Tibial artery (tissue), 4 donors: ENCODE measurements at places on chromosomes 4 and X.

DNA sequence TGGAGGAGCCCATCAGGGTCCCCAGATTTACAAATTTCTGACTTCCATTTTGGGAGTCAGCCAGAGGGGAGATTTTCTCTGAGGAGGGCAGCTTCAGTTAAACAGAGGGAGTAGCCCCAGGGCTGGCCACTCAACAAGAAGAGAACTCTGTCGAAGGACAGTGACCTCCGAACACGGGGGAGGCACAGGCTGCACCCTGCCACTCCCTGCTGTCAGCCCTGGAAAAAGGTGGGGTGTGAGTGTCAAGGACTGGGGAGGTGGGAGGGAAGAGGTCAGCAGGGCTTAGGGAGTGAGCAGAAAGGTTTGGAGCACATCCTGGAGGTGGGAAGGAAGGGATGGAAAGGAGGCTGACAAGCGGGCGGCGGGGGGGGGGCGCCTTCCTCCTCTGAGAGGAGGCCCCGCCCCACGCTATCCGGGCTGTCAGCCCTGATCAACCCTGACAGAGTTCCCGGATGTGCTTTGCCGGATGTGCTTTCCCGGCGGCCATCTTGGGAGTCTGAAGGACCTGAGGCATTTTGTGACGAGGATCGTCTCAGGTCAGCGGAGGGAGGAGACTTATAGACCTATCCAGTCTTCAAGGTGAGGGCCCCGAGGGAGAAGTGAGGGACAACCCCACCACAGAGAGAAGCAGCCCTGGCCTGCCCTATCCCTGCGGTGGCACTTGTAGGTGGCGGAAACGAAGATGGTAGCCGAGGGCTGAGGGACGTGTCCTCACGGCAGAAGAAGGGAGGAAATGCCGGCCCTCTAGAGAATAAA is at the start of gene MAGEC1:
MAGEC1 (plus strand) TSS at position 495 of the 756 bp plus-strand sequence. CDS start 1,179 bp downstream, outside the sequence.
- no peak for DNase-seq

DNA sequence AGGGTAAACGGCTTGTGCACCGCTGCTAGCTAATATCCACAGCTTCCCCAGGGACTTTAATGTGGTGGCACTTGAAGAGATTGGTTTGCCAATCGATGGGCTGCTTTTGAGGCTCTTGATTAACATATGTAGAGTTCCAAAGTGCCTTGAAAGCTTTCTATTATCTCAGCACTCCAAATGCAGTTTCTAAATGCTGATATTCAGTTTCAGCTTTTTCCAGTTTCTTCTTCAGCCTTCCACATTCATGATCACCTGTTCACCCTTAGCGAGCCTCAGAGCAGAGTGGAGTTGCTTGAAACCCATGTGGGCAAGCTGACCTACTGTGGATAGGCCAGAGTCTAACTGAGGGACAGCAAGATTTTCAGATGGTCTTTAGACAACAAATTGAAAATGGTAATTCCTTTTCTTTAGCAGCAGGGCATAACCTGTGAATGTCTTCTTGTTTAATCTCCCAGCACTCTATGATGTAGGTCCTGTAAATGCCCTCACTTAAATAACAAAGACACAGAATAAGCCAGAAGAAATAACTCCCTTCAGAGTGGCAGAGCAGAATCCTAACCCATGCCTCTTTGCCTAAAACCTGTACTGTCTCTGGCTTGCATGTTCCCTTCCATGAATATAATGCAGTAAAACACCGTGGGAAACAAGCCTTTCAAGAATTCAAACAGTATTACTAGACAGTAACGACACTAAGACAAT is 99.8 kb downstream of the TSPAN5 start:
- no peak for DNase-seq

- no peak for DNase-seq
These were observed 434 bp upstream of the TMEM255A start for GRCh38 chrX:120311727-120312063.

DNA sequence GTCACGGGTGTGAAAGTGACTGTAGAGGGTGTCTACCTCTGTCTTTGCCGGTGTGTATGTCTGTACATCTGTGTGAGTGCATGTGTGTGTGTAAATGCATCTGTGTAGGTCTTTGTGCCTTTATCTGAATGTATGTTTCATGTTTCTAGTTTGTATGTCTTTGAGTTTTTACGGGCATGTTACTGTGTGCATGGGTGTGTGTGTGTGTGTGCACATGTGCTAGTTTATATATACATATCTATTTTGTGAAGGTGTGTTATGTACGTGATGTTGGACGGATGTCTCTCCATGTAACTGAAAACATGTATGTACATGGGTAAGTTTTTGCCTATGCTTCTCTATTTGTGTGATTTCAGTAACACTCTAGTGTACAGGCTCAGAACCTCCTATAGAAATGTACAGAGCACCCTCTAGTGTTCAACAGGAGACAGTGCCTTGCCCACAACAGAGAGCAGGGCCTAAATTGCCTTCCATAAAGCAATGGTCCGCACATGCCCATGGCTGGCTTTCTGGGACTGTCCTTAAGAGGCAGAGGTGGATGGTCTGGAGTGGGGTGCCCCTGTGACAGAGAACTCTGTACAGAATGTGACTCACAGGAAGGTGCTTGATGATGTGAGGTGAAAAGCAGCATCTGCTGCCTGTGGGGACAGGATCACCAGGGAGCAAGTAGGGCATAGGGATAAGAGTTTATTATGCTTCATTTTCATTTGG is 343.5 kb downstream of the RAPGEF2 start:
- DNase-seq = peak; percentile 40

GRCh38 chrX:131322651-131323050 is 33.5 kb upstream of the IGSF1 start:
- DNase-seq = no peak

DNA sequence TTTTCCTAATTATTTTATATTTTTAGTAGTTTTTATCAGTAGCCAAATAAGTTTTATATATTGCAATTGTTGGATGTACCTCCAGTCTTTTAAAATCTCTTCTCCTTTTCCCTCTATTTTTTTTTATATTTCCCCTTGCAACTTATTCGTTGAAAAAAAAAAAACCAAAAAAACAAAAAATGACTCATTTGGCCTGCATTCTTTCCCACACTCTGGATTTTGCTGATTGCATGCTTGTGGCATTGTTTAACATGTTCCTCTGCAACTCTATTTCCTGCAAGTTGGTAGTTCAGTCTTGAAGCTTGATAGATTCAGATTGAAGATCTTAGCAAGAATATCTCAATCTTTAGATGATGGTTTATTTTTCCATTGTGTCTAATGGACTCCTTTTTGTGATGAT is 260.6 kb upstream of the BOD1L1 start:
- DNase-seq = no peak

- no peak for DNase-seq
These were observed 506.9 kb downstream of the MAGEB5 start for GRCh38 chrX:26722666-26723428.

GRCh38 chr4:140837736-140838135 is 81.6 kb upstream of the TBC1D9 start:
- no peak for DNase-seq

DNA sequence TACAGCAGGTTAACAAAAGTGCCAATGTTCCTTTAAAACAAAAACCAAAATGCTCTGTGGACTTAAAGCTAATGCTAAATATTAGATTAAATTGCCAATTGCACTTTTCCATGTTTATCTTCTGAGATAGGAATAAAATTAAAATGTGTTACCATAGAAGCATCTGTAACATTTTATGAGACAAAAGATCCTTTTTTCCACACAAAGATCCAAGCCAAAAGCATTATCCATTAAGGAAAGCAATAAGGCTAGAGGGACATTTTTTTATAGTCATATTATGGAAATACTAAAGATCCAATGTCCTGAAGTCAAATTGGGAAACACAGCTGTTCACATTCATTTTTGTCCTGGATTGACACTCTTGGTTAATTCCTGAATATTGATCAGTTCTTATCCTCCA is 73.6 kb downstream of the PALLD start:
- DNase-seq = no peak

GRCh38 chrX:136344320-136344719 is 43.6 kb downstream of the ADGRG4 start:
- no peak for DNase-seq

DNA sequence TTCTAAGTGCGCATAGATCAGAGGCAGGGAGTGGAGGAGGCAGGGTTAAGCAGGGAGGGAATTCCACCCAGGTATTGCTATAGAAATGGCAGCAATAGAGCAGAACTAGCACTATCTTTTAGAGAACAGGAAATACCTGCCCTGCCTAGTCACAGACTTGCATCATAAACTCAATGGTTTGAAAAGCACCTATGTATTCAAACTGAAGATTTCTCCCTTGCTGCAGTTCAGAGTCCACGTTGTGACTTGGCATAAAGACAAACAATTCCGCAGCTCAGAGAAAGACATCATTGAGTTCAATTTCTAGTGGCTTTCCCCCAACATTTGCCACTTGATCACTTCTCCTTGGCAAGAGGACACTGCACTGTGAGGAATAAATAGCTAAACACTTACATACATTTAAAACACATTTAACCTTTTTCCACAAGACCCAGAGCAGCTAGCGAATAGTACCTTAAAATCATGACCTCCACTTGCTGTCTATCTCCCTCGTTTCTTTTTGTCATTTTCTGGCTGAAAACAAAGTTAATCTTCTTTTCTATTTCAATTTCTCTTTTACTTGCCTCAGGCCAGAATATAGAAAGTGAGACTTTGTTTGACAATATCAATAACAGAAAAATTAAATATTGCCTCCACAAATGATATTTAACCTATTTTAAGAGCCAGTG is 42.4 kb downstream of the SLC7A11 start:
- no peak for DNase-seq

DNA sequence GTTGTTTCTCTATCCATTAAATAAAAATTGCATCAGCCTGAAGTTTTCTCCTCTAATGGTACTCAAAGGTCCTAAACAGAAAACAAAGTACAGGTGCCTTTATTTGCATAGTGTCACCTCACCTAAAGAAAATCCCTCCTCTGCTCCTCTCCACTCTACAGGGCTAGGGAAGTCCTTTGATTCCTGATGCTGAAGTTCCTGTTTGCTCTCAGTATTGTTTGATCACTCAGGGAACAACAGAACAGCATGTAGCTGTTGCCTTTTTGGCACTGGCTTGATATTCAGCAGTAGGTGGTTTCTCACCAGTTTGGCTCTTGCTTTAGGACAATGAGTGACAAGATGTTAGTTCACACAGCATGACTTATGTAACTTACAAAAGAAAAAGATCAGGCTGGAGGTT is 156.2 kb upstream of the SLC7A11 start:
- DNase-seq = no peak

GRCh38 chr4:13484749-13485221 is 645 bp upstream of the RAB28 start:
- no peak for DNase-seq

DNA sequence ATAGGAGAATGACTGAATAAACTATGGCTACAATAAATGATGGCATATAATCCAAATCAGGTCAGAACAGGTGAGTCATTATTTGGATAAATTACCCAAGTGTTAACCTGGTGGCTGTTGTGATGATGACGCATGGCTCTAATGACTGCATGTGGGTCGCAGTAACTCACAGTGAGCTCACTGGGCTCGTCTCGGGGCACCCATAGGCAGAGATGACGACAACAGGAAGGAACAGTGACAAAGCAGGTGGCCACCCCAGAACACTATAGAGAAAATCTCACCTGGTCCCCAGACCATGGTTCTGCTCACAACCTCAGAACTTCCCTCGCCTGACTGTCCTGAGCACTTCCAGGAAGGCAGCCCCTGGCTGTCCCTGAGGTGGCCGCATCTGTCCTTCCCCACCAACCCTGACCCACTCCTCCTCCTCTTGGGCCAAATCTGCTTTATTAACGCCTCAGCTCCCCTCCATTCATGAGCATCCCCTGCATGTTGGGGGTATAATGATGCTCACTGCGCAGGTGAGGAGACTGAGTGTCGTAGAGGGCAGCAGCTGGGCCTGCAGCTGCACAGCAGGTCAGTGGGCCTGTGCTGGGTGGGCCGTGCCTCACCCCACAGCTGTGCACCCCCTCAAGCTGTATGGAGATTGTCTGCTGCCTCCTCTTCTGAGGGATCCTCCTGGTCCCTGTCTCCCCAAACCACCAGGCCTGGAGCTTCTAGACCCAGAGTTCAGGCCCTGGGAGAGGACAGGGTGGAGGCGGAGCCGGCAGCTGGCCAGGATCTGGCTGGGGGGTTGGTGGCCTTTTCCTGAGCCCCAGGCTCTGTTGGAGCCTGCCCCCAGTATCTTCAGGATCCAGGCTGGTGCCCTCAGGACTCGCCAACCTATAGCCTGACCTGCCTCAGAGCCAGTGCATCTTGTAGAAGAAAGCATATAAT is 30.9 kb upstream of the FAM156A start:
- DNase-seq = no peak

DNA sequence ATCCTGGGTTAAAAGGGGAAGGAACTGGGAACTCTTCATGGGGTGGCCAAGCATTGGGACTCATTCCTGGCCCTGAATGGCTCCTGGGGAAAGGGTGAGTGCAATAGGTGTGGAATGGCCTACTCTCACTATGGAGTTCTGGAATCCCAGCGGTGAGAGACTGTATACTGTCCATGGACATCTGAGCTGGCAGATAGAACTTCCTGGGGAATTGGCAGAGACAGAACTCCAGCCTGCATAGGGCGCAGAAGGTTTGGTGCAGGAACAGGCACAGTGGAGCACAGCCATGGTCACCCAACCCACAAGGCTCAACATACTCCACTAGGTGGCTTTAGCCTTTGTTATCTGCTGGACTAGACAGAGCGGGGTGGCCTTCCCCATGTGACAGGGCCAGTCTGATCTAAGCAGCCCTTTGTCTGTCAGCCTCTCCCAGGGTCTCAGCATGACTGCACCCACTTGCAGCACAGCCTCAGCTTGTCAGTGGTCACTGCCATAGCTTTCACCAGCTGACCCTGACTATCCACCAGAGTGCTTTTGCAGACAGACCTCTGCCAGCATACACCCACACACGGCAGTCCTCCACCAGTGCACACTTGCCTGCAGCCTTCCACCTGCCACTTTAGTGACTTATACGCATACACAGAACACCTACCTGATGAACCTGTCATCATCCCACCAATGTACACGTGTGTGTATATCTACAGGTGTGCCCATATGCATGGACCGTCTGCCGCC is 48.4 kb downstream of the TECRL start:
- no peak for DNase-seq

- no peak for DNase-seq
These were observed 12.7 kb upstream of the UBA6 start for GRCh38 chr4:67713529-67714247.

GRCh38 chrX:13876652-13877051 is 59.8 kb upstream of the GPM6B start:
- no peak for DNase-seq
